Memory B cell (primary cell): ENCODE measurements at places on chromosomes 16 and 17.
A peak's percentile ranks its signal among the peaks of the same experiment; 100 is the strongest.

GRCh38 chr16:14365200-14365851 is 264.7 kb downstream of the PARN start:
- H3K4me3 ChIP-seq, result no peak overlapping the region
- H3K36me3 ChIP-seq, result no peaks in the 10 kb centered on the region
- no peak for DNase-seq
- peaks cover 3% of the 10 kb centered on the region for H3K27me3 ChIP-seq
- H3K4me1 ChIP-seq, result peaks cover 3% of the 10 kb centered on the region
- H3K27ac ChIP-seq, result no peak overlapping the region

DNA sequence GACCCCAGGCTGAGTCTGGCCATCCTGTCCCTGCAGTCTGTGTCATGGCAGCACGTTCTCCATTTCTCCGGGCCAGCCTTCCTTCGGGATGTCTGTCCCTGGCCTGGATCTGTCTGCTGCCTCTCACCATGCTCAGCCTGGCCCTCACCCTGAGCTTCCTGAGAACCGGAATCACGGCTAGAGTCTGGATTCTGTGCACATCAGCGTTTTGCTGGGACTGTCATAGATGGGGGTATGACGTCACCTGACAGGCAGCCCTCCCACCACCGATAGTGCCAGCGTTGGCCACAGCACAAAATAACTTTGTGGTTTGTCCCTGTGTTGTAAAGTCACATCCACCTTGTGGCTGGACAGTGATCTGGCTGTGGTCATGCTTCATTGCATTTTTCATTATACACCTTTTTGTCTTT is 59.2 kb downstream of the B9D1 start:
- H3K4me1 ChIP-seq, result peaks cover 45% of the 10 kb centered on the region
- H3K4me3 ChIP-seq, result no peak overlapping the region
- DNase-seq, result no peak
- H3K27ac ChIP-seq, result peak overlapping the region; percentile 82
- H3K36me3 ChIP-seq, result peaks cover 1% of the 10 kb centered on the region

- DNase-seq, result no peak
- H3K27me3 ChIP-seq, result peaks cover 9% of the 10 kb centered on the region
- H3K4me3 ChIP-seq, result no peak overlapping the region
- no peak overlapping the region for H3K27ac ChIP-seq
Measured at GRCh38 chr16:14057878-14058382, 13.2 kb upstream of the MRTFB start.

- no peaks in the 10 kb centered on the region for H3K27me3 ChIP-seq
- peak within 1 kb of the TSS; percentile 33 for H3K4me3 ChIP-seq
- H3K4me1 ChIP-seq, result peaks cover 29% of the 10 kb centered on the region
- DNase-seq, result no peak
Measured at GRCh38 chr17:50767446-50767845, at the start of gene ANKRD40CL. ANKRD40CL (minus strand) TSS chr17:50767518; CDS start chr17:50766913, 605 bp downstream.

DNA sequence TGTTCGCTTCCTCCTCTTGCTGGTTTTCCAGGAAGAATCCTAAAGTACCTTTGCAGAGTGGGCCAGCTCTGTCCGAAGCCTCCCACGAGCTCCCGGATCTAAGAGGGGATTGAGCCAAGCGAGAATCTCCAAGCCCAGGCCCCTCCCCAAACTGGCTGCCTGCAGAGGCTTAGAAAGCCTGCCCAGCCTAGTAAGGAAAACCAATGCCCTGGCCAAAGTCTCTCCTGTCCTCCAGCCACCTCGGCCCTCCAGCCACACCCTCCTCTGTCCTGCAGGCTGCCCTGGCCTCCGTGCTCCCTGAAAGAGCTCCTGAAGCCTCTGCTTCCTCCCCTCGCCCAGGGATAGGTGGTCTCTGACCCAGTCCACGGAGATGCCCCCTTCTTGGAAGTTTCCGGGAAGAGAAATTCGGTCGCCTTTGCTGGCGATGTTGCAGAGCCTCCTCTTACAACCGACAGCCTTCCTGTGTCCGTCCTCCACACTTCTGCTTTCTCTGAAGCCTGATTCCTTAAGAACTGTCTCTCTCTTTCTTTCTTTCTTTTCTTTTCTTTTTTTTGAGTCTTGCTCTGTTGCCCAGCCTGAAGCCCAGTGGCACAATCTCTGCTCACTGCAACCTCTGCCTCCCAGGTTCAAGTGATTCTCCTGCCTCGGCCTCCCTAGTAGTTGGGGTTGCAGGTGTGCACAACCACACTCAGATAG is 54.9 kb upstream of the TOB1 start:
- H3K4me1 ChIP-seq, result peaks cover 10% of the 10 kb centered on the region
- DNase-seq, result no peak
- no peak overlapping the region for H3K4me3 ChIP-seq
- no peaks in the 10 kb centered on the region for H3K36me3 ChIP-seq
- no peaks in the 10 kb centered on the region for H3K27me3 ChIP-seq

DNA sequence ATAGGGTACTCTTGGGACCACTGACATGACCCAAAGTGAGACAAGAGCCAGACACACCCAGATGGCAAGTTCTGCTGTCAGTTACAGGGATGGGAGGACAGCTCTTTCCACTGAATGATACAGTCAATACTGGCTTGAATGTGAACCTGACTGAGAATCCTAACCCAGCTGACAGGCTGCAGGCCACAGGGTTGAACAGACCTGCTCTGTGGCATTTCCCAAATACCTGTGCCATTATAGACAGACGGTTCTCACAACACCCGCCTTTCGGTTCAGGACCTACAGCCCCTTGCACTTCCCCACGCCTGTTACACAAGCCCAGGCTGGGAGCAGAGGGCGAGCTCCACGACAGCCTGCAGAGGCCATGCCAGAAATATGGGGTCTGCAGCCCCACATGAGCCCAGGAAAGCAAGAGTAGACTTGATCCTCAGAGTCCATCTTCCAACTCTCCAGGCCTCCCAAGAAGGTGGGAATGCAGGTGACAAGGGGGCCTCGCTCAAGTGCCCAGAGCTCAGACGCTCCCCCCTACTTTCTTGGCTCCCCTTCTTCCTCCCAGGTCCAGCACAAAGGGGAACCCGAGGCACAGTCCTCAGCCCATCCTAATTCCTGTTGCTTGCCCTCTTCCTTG is 314.3 kb downstream of the SOX9 start:
- DNase-seq, result no peak
- no peaks in the 10 kb centered on the region for H3K4me1 ChIP-seq
- H3K27me3 ChIP-seq, result peaks cover 3% of the 10 kb centered on the region
- H3K4me3 ChIP-seq, result no peak overlapping the region
- no peaks in the 10 kb centered on the region for H3K36me3 ChIP-seq

- H3K4me1 ChIP-seq, result no peaks in the 10 kb centered on the region
- no peaks in the 10 kb centered on the region for H3K36me3 ChIP-seq
- H3K4me3 ChIP-seq, result no peak overlapping the region
- H3K27me3 ChIP-seq, result no peaks in the 10 kb centered on the region
- DNase-seq, result no peak
- H3K27ac ChIP-seq, result no peak overlapping the region
Measured at GRCh38 chr16:35365675-35366074, 1906.3 kb downstream of the TP53TG3F start.

DNA sequence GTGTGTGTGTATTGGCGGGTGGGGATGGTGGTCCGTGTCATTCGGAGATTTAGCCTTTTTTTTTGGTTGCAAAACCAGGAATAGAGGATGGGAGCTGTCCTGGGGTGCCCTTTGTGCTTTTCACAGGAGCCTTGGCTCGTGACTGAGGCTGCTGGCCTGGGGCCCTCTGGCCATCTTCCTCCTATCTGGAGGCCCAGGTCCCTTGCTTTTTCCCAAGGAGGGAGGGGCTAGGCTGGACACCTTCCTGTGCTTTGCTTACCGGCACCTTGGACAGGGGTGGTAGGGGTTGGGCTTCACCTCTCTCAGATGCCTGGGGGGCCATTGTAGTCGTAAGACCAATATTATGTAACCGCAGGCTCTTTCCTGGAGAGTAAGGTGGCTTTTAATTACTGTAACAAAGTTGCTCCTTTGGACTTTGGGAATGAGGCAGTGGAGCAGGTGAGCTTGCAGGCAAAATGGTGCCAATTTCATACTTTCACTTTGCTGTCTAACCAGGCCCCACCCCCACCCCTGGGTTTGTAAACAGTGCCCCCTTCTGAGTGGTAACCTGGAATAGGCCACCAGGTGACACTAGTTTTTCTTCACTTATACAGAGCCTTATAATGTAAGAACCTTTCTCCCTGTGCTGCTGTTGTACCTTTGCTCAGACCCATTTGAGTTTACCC is 1.2 kb downstream of the DYNLL2 start:
- H3K27me3 ChIP-seq, result peaks cover 2% of the 10 kb centered on the region
- peak overlapping the region; percentile 75 for H3K27ac ChIP-seq
- DNase-seq, result peak; percentile 28
- peaks cover 30% of the 10 kb centered on the region for H3K4me1 ChIP-seq
- peaks cover 7% of the 10 kb centered on the region for H3K36me3 ChIP-seq

DNA sequence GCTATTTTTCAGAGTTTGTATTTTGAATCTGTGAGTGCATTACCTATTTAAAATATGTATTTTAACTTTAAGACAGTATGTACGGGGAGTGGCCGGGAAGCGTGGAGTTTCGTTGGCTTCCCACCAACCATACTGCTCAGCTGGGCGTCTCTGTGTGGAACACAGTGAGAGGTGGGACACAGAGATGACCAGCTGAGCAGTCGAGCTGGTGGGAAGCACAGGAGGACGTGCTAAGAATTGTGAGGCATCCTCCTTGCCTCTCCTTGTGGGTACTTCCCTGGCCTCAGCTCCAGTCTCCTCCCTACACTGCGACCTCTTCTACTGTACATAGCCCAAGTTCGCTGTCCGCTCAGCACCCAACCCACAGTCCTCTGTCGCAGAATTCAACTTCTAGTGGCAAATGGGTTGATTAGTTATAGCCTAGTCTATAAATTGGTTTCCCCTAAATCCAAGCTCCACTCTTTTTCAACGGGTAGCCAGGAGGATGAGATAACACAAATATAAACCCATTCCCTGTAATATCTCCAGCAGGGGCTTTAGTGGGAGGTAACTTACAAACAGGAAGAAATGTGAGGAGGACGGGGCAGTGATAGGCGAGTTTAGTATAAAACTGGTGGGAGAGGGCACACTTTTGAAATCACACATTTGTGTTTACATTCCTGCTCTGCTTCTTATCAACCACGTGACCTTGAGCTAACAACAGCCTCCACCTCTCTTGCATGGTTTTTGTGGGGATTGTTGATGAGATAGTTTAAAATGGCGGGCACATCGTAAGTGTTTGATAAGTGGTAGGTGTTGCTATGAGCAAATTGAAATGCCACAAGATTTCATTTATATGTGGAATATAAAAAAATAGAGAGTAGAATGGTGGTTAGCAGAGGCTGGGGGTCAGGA is 211.9 kb upstream of the HS3ST3A1 start:
- H3K27ac ChIP-seq, result no peak overlapping the region
- no peaks in the 10 kb centered on the region for H3K27me3 ChIP-seq
- H3K36me3 ChIP-seq, result peaks cover 6% of the 10 kb centered on the region

- H3K27ac ChIP-seq, result no peak overlapping the region
- H3K27me3 ChIP-seq, result peaks cover 1% of the 10 kb centered on the region
- peaks cover 3% of the 10 kb centered on the region for H3K4me1 ChIP-seq
- no peak for DNase-seq
- H3K4me3 ChIP-seq, result no peak overlapping the region
Measured at GRCh38 chr17:43327834-43328420, 70.9 kb upstream of the ARL4D start.

DNA sequence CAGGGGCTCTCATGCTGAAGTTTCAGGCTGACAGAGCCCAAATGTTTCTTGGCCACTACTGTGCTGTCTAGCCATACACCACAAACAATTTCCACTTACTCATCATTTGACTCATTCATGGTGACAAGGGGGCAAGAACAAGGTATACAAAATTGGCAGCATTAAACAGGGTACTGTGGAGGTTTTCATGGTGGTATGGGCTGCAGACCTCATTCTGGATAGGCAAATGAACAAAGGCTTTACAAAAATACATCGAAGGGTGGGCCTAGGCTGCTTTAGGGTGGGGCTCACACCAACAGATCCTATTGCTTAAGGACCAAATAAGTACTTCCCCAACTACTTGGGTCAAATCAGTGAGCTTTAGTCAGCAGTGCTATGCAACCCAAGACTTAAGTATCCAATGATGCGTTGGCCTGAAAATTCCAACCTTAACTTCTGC is 53.0 kb downstream of the N4BP1 start:
- no peak for DNase-seq
- H3K4me3 ChIP-seq, result no peak overlapping the region

- DNase-seq, result no peak
- H3K4me1 ChIP-seq, result no peaks in the 10 kb centered on the region
- no peak overlapping the region for H3K27ac ChIP-seq
- H3K36me3 ChIP-seq, result no peaks in the 10 kb centered on the region
Measured at GRCh38 chr16:19751478-19752385, 33.7 kb downstream of the IQCK start.

GRCh38 chr17:77834170-77835115 is 124.1 kb upstream of the TNRC6C start:
- H3K4me1 ChIP-seq, result peaks cover 14% of the 10 kb centered on the region
- no peak overlapping the region for H3K27ac ChIP-seq
- no peak for DNase-seq
- H3K36me3 ChIP-seq, result no peaks in the 10 kb centered on the region

DNA sequence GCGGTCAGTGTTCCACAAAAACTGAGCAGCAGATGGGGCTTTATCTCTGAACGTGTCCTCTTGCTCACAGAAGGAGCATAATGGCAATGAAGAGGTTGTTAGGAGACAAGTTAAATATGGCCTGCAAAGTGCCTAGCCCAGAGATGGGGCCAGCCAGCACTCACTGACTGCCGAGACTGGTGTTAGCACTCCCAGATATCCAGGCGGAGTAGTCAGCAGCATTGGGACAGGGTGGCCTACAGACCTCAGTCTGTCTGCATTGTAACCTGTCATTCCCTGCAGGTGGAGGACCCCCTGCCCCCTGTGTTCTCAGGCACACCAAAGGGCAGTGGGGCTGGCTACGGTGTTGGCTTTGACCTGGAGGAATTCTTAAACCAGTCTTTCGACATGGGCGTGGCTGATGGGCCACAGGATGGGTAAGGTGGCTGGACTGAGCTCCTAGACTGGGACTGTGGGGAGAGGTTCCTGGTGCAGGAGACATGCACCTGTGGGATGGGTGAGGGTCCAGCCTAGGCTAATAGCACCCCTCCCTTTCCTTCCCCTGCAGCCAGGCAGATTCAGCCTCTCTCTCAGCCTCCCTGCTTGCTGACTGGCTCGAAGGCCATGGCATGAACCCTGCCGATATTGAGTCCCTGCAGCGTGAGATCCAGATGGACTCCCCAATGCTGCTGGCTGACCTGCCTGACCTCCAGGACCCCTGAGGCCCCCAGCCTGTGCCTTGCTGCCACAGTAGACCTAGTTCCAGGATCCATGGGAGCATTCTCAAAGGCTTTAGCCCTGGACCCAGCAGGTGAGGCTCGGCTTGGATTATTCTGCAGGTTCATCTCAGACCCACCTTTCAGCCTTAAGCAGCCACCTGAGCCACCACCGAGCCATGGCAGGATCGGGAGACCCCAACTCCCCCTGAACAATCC is 4.2 kb downstream of the MFAP4 start:
- H3K4me3 ChIP-seq, result no peak overlapping the region
- no peak overlapping the region for H3K27ac ChIP-seq
- no peak for DNase-seq
- no peaks in the 10 kb centered on the region for H3K4me1 ChIP-seq
- peaks cover under 1% of the 10 kb centered on the region for H3K27me3 ChIP-seq

DNA sequence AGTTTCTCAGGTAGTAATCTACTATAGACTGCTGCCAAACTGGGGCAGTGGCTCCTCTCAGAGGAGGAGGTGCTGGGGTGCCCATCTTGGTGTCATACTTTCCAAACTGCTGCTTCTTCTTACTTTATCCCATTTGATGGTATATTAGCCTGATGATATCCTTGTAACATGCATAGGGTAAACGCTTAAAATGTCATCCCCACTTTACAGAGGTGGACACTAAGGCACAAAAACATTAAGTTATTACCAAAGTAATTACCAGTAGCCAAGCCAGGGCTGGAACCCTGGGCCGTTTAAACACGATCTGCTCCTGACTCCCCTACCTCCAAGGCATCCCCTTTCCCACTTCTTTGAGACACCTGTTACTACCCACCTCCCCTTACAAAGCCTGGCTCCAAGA is 37.8 kb upstream of the CSNK2A2 start:
- peak overlapping the region; percentile 91 for H3K4me3 ChIP-seq
- no peak for DNase-seq
- no peak overlapping the region for H3K27ac ChIP-seq
- H3K4me1 ChIP-seq, result peaks cover 14% of the 10 kb centered on the region
- peaks cover 3% of the 10 kb centered on the region for H3K27me3 ChIP-seq
- no peaks in the 10 kb centered on the region for H3K36me3 ChIP-seq
